ENCODE measurements at places on chromosomes 2 and 18.

DNA sequence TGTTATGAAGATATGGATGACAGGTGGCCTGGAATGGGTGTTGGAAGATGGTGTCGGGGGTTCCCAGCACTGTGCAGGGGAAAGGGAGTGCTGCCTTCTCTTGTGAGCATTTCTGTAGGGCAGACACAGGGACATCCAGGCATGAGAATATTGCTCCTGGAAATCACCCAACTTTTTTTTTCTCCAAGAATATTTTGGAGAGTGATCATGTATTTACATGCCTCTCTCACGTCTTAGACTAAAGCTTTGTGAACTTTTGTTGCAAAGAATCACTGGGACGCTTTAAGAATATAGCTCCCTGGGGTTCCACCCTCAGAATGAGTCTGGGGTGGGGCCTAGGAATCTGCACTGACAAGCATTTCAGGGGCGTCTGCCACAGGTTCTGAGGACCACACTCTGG lies 68.7 kb downstream of the VWA3B start:
- no peaks in the 10 kb centered on the region for H3K36me3 ChIP-seq
- H3K27me3 ChIP-seq: peaks cover 12% of the 10 kb centered on the region
- no peak overlapping the region for H3K27ac ChIP-seq
- H3K4me1 ChIP-seq: no peaks in the 10 kb centered on the region
- no peak overlapping the region for H3K4me3 ChIP-seq

GRCh38 chr18:31612124-31612523 lies 20.4 kb downstream of the TTR start:
- peaks cover 15% of the 10 kb centered on the region for H3K4me1 ChIP-seq
- no peak for DNase-seq
- H3K4me3 ChIP-seq: no peak overlapping the region
- H3K27me3 ChIP-seq: peaks cover 2% of the 10 kb centered on the region
- H3K36me3 ChIP-seq: no peaks in the 10 kb centered on the region
- H3K27ac ChIP-seq: no peak overlapping the region

DNA sequence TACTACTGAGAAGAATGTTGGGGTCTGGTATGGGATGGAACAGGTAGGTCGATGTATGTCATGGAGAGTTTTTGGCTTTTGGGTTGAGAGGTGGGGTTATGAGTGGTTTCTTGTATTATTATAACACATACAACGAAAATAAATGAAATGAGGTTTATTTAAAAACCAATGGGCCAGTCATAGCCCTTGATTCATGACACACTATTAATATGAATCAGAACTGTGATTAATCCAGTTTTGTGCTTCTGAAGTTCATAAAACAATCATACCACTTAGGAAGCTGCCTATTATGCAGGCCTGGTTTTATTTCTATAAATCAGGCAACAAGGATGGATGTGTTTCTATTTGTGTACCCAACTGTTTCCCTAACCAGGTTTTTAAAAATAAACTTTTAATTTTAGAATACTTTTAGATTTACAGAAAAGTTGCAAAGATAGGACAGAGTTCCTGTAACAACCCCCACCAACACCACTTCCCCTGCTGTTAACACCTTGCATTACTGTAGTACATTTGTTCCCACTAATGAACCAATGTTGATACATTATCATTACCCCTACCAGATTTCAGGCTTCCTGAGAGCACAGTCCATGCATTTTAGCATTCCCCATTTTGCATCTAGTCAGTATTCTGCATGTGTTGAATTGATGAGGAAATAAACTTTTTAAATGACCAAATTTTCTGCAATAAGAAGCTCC lies 37.5 kb upstream of the NCOA1 start:
- H3K27me3 ChIP-seq: peaks cover 5% of the 10 kb centered on the region
- no peaks in the 10 kb centered on the region for H3K36me3 ChIP-seq
- H3K27ac ChIP-seq: peak overlapping the region; percentile 88
- H3K4me1 ChIP-seq: peaks cover 51% of the 10 kb centered on the region
- DNase-seq: peak; percentile 7

DNA sequence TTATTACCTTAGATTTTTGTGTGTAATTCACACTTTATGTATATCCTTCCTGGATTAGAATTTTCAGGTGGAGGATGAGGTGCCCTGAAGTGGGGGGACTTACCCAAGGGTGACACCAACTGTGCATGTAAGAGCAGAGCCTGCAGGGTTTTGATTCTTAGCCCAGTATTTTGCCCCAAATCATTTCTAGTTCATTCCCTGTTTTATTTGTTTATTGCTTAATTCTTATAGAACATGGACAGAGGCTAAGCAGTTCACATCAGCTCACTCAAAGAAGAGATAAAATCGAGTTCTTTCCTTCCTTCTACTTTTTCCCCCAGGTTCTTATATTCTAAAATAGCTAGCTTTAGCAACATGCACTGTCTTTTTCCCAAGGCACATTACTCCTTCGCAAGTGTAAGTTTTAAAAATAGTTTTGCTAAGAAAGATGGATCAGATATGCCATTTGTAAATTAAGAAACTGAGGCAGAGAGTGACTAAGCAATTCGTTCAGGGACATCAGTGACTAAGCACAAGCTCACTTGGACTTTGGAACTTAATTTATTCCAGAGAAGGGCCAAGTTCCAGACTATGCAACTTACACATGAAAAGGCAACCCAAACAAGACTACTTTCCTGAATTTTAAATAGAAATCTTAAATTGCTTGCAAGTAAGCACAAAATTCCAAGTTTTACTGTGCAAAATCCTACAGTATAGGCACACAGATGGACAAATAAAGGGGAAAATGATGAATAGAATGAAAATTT lies 427.9 kb upstream of the POU3F3 start:
- H3K4me3 ChIP-seq: no peak overlapping the region
- no peak overlapping the region for H3K27ac ChIP-seq
- DNase-seq: no peak
- no peaks in the 10 kb centered on the region for H3K36me3 ChIP-seq

DNA sequence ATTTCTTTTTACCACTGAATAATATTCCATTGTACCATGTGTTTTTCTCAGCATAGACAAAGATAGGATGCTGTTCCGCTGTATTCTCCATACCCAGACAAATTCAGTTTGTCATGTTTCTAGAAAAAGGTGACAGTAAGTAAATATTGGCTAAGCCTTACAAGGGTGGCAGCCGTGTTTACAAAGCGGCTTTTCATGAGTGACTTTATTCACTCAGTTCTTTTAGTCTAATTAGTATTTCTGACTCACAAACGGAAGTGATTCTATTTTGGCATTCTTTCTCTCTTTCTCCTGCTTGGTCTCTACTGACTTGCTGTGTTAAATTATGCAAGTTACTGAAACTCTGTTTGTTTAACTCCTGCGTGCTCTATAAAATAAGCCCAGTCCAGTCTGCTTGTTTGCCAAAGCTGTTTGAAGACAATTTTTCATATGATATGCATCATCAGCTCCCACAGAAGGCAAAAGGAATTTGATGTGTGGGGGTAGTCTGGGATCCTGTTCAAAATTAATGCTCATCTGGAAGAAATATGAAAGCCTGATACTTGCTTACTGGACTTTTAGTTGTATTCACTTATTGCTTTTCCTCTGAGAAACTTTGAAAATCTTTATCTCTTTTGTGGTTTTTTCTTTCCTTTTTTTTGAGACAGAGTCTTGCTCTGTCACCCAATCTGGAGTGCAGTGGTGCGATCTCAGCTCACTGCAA lies 2.3 kb upstream of the PLEKHH2 start:
- no peak for DNase-seq
- peaks cover 16% of the 10 kb centered on the region for H3K4me1 ChIP-seq
- peaks cover 14% of the 10 kb centered on the region for H3K27me3 ChIP-seq
- no peak overlapping the region for H3K4me3 ChIP-seq
- no peaks in the 10 kb centered on the region for H3K36me3 ChIP-seq

DNA sequence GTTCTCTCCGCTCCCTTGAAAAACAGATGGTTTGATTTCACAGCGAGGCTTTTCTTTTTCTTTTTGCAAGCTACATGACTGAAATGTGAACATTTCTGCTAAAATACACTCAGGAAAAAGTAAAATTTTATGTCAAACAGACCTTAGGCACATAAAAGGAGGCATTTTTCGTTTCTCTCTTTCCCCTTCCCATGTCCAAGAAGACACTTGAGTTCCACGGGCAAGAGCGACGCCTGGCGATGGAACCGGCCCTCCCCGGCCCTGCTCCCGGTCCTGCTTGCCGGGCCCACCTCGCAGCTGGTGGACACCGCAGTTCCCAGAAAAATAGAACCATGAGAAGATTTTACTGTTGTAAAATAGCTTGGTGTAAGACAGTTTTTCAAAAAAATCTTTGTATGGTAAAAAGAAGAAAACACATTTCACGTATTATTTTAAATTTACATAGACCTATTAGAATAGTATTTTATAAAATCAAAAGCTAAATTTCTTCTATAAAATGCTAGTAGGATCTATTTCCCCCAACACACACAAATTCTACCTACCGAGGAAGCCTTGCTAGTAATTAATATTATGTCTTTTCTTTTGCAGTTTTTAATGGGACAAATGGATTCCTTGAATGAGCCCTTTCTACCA lies 2.3 kb upstream of the ALKAL2 start:
- H3K4me1 ChIP-seq: peaks cover 13% of the 10 kb centered on the region
- no peak overlapping the region for H3K27ac ChIP-seq
- peaks cover 4% of the 10 kb centered on the region for H3K27me3 ChIP-seq
- no peaks in the 10 kb centered on the region for H3K36me3 ChIP-seq
- DNase-seq: peak; percentile 53
- H3K4me3 ChIP-seq: peak overlapping the region; percentile 80

DNA sequence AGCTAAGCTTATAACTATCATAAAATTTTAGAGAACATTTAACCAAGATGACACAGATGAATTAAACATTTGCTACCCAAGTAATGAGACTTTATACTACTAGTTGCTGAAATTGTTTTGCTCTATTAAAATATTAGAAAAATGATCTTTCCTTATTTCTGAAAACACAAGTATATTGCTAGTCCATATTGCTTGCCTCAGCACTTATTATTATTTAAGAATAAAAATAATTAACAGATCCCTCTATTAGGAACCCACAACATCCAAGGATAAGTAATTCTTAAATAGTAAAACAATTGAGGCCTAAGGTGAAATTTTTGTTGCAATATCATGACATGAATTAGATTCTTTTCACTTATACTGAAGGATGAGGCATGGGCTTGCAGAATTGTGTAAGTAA lies 65.2 kb downstream of the CCDC148 start:
- H3K27ac ChIP-seq: no peak overlapping the region
- H3K4me1 ChIP-seq: peaks cover 6% of the 10 kb centered on the region
- no peak overlapping the region for H3K4me3 ChIP-seq
- no peaks in the 10 kb centered on the region for H3K27me3 ChIP-seq

- DNase-seq: no peak
- no peaks in the 10 kb centered on the region for H3K4me1 ChIP-seq
- H3K4me3 ChIP-seq: no peak overlapping the region
- H3K27ac ChIP-seq: no peak overlapping the region
These were observed 221.7 kb upstream of the SH3BP4 start for GRCh38 chr2:234730066-234730640.

- H3K27me3 ChIP-seq: peaks cover 2% of the 10 kb centered on the region
- no peaks in the 10 kb centered on the region for H3K36me3 ChIP-seq
- no peak for DNase-seq
- peak overlapping the region; percentile 81 for H3K27ac ChIP-seq
- H3K4me1 ChIP-seq: peaks cover 97% of the 10 kb centered on the region
These were observed 7.6 kb downstream of the TTC39C start for GRCh38 chr18:24022161-24022560.

DNA sequence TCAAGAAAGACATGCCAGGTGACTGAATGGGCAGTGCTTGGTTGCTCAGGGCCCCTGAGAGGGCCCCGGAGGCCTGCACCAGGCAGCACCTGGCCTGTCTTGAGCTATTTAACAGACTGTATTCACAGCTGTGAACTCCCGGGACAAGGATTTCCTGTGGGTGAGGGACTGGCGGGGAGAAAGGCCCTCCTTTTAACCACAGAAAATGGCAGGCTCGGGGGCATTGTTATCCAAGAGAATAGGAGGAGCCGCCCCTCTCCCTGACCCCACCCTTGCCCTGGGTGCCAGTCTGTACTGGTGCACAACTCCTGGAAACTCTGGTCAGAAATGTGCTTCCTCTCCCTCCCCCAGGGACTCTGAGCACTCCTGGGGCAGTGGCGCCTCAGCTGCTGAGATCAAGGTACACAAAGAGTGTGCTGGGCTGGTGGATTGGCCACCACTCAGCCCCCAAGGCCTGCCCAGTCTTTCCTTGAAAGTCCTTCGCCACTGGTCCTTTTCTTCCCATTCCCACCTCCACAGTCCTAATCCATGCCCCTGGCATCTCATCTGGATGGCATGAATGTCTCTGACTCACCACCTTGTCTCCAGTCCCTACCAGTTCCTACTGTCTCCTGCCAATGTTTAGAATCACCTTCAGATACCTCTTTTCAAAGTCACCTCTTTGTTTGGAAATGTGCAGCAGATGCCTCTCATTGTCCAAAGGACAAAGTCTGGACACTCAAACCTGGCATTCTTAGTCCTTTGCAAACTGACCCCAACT lies 19.6 kb upstream of the EPAS1 start:
- no peaks in the 10 kb centered on the region for H3K4me1 ChIP-seq
- no peak for DNase-seq
- peaks cover 10% of the 10 kb centered on the region for H3K27me3 ChIP-seq
- H3K4me3 ChIP-seq: no peak overlapping the region
- H3K36me3 ChIP-seq: peaks cover 5% of the 10 kb centered on the region
- H3K27ac ChIP-seq: no peak overlapping the region

GRCh38 chr18:56992777-56993176 lies 154.1 kb upstream of the BOD1L2 start:
- H3K36me3 ChIP-seq: no peaks in the 10 kb centered on the region
- no peaks in the 10 kb centered on the region for H3K4me1 ChIP-seq
- H3K4me3 ChIP-seq: no peak overlapping the region

Measured in immature natural killer cell (primary cell).